Spleen (tissue), 13 donors: ENCODE measurements at places on chromosomes 12 and 14.
A peak's percentile ranks its signal among the peaks of the same experiment; 100 is the strongest.

- DNase-seq, result no peak
Observed at GRCh38 chr14:35073486-35073885, 27.4 kb downstream of the FAM177A1 start.

GRCh38 chr12:53738406-53739213 lies 11.4 kb upstream of the CALCOCO1 start:
- peak; percentile 80 for DNase-seq

- no peak for DNase-seq
Observed at GRCh38 chr12:71870416-71870815, 30.9 kb downstream of the TBC1D15 start.

GRCh38 chr14:25009891-25010290 lies 40.1 kb downstream of the STXBP6 start:
- no peak for DNase-seq

DNA sequence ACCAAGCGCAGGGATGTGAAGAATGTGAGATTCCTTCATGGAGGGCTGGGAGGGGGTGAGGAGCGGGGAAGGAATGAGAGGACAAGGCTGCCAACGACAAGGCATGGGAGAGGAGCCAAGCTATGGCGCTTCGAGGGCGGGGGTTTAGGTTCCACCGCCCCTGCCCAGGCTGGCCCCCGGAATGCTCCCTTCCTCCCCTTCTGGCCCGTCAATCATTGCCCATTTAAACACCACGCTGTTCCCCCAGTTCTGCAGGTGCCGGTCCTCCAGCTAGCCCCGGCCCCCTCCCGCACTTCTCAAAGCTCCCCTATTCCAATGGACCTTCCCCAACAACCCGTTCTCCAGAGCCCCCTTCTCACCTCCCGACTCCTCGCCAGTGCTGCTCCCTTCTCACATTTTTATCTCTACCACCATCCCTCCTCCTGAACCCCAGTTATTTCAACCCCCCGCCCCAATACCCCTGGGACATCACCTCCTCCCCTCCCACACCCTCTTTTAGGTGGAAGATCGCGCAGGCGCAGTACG lies 428 bp downstream of the RNF41 start:
- DNase-seq, result peak; percentile 81

DNA sequence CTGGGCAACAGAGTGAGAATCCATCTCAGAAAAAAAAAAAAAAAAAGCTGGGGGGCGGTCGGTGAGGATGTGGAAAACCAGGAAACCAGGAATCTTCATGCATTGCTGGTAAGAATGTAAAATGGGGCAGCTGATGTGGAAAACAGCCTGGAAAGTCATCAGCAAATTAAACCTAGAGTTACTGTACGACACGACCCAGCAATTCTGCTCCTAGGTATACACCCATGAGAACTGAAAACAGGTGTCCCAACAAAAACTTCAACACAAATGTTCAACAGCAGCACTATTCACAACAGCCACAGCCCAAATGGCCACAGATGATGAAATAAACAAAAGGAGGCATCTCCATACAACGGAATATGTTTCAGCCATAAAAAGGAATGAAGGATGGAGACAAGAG lies 97.3 kb downstream of the NCOR2 start:
- no peak for DNase-seq

DNA sequence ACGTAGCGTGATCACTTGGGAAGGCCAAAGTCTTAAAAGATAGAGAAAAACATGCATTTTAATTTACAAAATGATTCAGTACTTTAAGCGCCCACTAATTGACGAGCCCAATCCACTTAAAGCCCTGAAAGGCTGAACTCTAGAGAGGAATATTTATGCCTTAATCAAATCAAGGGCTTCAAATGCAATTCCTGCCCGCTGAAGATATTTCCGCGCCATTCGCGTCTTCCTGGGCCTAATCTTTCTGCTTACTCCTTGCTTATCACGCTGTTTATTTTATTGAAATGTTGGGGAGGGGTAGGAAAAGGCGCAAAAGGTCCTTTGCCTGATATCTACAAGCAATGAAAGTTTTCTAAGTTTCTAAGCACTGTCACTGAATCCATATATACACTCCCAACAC lies 4.0 kb downstream of the TBX3 start:
- no peak for DNase-seq

DNA sequence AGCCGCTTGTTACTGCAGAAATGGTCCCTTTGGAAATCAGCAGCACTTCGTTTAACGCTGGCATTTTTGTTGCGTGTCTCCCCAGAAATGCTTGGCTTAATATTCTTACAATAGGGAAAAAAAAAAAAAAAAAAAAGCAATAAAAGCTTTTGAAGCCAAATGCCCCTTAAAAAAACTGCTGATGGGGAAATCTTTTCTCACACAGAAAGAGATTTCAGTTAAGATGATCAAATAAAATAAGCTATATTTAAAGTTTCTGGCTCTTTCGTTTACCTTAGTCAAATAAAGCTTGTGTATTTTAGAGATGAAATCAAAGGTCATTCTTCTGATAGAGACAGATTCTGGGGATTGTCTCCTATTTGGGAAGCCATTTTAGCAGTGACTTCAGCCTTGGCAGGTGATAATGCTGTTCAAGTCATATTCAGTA lies 52.4 kb upstream of the FRS2 start:
- DNase-seq, result no peak

GRCh38 chr12:27541031-27541719 lies 17.2 kb downstream of the PPFIBP1 start:
- no peak for DNase-seq

- no peak for DNase-seq
Observed at GRCh38 chr12:97640826-97641225, 178.2 kb downstream of the RMST start.

DNA sequence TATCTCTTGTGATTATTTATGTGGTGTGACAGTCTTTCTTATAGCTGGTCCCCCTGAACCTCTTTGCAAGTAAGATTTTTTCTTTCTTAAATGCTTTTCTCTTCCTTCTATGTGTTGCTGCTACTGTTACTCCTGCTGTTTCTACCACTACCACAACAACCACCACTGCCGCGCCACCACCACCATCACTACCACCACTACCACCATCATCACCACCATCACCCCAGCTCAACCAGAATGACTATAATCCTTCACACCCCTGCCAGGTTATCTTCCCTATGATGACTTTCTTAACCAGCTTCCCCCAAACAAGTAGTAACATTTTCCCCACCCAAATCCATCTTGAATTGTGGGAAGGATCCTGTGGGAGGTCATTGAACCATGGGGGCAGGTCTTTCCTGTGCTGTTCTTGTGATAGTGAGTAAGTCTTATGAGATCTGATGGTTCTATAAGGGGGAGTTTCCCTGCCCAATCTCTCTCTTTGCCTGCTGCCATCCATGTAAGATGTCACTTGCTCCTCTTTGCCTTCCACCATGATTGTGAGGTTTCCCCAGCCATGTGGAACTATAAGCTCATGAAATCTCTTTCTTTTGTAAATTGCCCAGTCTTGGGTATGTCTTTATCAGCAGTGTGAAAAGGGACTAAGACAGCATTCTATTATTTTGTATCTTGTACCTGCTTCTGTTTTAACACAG lies 52.2 kb downstream of the CHST11 start:
- no peak for DNase-seq

- DNase-seq, result no peak
Observed at GRCh38 chr14:69963966-69964365, 84.8 kb downstream of the SMOC1 start.

GRCh38 chr12:109440851-109441490 lies 36.1 kb downstream of the KCTD10 start:
- no peak for DNase-seq

- DNase-seq, result peak; percentile 96
Observed at GRCh38 chr12:4271717-4272423, 1.7 kb upstream of the CCND2 start.

- DNase-seq, result no peak
Observed at GRCh38 chr14:98008381-98009113, 1211.4 kb downstream of the VRK1 start.

DNA sequence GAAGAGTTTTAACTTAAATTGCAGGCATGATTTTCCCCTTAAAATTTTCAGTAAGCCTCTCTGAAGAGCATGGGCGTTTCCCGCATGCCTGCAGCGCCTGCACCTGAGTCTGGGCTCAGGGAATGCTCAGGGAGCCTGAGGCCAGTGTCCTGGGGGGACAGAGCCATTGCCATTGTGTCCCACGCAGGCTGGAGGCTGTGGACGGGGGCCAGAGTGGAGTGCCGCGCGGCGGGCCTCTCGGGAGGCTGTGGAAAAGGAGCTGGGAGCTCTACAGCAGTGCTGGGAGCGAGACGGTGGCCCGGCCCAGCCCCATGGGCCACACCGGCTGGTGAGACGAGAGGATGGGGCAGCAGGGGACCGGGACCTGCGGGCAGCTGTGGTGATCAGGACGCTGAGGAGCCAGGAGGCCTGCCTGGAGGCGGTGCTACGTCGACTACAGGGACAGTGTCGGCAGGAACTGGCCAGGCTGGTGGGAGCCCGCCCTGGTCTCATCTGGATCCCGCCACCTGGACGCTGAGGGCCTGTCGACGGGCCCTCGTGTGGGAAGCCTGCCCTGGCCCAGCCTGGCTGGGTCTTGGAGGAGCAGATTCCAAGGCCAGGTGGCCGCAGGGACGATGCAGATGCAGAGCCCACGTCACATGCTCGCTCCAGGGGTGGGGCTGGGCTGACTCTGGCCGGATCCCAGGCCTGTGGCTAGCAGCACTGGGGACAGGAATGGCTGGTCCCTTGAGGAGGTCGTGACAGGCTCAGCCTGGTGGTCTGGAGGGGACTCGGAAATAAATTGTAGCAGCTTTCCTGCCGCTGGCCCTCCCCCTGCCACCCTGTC lies 7.6 kb downstream of the TEDC1 start:
- DNase-seq, result no peak

- no peak for DNase-seq
Observed at GRCh38 chr12:85394065-85394464, 114.0 kb downstream of the ALX1 start.

- no peak for DNase-seq
Observed at GRCh38 chr12:91613223-91613779, 430.7 kb upstream of the DCN start.

GRCh38 chr12:108333898-108334699 lies 5.0 kb downstream of the CMKLR1 start:
- DNase-seq, result peak; percentile 27

- no peak for DNase-seq
Observed at GRCh38 chr12:116495260-116495659, 63.9 kb upstream of the MAP1LC3B2 start.

GRCh38 chr14:20745571-20746358 lies at the start of gene EDDM3A:
Gene EDDM3A, plus strand, starts transcription at chr14:20745887. Its CDS starts 1,694 bp downstream, at chr14:20747581.
- no peak for DNase-seq

DNA sequence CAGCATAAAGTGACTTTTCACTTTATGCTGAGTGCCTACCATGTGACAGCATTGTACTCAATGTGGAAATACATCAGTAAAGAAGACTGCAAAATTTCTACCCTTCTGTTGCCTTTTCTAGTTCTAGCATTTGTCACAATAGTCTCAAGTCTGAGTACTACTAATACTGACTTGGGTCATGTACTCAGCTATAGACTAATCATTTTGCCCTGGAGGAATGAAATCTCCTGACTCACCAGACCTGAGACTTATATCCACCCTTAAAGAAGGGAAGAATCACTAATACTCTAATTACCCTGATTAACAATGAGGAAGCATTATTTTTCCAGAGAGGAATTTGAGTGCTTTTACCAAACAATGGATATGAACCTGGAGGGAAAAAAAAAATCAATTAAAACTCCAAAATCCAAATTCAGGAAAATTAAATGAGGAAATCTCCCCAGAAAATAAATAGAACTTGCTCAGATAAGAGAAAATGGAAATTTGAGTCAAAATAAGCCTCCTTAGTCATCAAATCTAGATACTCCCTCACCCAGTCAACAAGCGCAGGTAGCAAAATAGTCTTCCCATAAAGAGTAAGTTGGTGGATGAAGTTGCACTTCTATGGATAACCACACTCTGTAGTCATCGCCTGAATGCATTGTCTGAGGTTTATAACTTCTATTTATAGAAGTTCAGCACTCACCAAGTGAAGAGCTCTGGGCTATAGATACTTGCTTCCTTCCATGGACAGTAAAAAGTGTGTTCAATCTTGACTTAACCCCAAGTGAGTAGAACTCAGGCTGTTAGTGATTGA lies 386.6 kb downstream of the SYT1 start:
- no peak for DNase-seq

- no peak for DNase-seq
Observed at GRCh38 chr12:120775862-120776552, 50.4 kb downstream of the ACADS start.

GRCh38 chr12:101267111-101267510 lies 12.8 kb upstream of the UTP20 start:
- no peak for DNase-seq

- no peak for DNase-seq
Observed at GRCh38 chr14:99268810-99269707, 2.9 kb downstream of the BCL11B start.

DNA sequence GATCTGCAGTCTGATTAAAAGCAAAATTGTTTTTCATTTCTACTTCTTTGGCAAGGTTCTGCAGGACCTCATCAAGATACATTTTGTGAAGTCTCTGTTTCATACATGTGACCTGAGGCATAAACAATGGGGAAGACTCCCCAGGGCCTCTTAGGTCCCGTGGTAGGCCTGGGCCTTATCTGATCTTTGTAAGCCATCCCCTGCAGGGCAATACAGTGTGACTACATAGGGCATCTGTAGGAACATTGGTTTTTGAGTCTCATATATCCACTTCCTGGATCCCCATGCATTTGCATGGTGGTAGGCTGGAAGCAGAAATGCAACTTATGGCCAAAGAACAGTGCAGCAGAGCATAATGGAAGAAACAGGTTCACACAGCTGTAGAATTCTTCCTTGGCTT lies 6.0 kb downstream of the FAR2 start:
- DNase-seq, result no peak
